Stomach (tissue), 19 donors: ENCODE measurements at places on chromosomes 1 and 21. TPM values are rescaled to one million over a fixed set of nuclear protein-coding genes. Genes with fewer than 3 reads are reported as not detected.

DNA sequence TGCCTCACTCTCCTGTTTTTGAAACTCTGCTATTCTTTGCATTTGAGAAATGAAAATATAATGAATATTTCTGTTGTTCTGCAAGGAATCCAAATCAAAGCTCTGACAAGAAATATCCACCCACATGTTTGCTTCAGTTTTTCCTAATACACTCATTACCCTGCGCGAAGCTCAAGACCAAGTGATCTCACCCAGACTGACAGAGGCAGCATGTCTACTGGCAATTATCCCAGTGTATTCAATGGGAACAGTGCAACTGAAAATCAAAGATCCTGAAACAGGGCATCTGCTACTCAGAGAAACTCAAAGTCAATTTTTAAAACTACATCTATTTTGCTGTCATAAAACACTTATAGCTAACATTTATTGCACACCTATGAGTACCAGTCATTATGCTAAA, 321.0 kb upstream of the LRRC7 start:
- H3K36me3 ChIP-seq = no peaks in the 10 kb centered on the region
- no peaks in the 10 kb centered on the region for H3K27me3 ChIP-seq
- no peak overlapping the region for H3K4me3 ChIP-seq
- no peak for DNase-seq

Gene SLC45A3
- 23.3 TPM for total RNA-seq

Gene OR10Z1
- not detected for total RNA-seq

Gene LCE6A
- total RNA-seq = not detected

DNA sequence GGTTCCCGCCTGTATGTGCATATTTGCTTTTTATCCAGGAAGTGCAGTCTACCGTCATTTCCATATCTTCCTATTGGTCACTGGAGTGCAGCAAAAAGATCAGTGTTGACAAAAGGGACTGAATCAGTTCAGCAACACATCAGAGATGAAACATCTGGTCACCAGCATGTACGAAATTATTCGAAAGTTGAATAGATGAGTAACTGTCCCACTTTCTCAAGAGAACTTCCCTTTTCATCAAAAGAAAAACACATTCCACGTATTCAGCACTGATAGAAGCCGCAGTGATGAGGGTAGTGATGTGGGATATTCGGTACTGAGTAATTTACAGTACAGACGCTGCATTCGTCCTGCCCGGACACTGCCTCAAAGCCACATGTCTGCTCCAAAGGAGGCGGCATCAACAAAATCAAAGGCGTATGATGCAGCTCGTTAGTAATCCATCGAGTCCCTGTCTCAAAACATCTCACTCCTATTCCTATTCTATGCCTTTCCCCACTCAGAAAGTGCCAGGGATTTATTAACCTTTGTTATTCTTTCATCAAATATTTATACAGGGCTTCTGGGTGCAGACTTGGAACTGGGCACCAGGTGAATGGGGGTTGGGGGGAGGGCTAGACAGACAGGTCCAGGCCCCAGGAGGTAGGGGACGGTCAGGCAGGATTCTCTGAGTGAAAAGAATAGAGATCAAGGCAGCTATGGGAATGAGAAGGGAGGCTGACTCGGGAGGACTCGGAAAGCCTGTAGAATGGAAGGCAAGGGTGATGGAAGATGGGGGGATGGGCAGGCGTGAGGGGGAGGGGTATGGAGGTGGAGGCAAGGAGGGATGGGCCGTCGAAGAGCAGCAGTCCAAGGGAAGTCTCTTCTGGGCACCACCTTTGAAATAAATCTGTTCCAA, 79.5 kb upstream of the SLC45A1 start:
- no peak overlapping the region for H3K4me3 ChIP-seq
- DNase-seq = no peak
- H3K4me1 ChIP-seq = peaks cover 17% of the 10 kb centered on the region

Gene PLEKHM2
- total RNA-seq = 27.9 TPM

Gene CZIB
- 31.6 TPM for total RNA-seq

DNA sequence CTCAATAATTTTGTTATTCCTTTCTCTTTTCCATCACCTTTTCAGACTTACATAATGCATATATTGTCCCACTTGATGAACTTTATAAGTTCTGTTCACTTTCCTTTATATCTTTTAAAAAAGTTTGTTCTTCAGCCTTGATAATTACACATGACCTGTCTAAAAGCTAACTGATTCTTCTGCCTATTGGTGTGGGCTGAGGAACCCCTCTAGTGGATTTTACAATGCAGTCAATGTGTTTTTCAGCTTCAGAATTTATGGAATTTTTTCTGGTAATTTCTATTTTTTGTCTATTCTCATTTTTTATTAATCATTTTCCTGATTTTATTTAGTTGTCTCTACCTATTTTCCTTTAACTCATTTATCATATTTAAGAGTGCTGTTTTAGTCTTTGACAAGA, 7.5 kb downstream of the MNDA start:
- no peak overlapping the region for H3K27ac ChIP-seq
- no peaks in the 10 kb centered on the region for H3K4me1 ChIP-seq
- DNase-seq = no peak
- no peaks in the 10 kb centered on the region for H3K27me3 ChIP-seq

GRCh38 chr1:192045131-192045530, 113.1 kb upstream of the RGS18 start:
- H3K36me3 ChIP-seq = no peaks in the 10 kb centered on the region
- no peaks in the 10 kb centered on the region for H3K27me3 ChIP-seq
- no peaks in the 10 kb centered on the region for H3K4me1 ChIP-seq
- no peak overlapping the region for H3K27ac ChIP-seq
- H3K4me3 ChIP-seq = no peak overlapping the region

DNA sequence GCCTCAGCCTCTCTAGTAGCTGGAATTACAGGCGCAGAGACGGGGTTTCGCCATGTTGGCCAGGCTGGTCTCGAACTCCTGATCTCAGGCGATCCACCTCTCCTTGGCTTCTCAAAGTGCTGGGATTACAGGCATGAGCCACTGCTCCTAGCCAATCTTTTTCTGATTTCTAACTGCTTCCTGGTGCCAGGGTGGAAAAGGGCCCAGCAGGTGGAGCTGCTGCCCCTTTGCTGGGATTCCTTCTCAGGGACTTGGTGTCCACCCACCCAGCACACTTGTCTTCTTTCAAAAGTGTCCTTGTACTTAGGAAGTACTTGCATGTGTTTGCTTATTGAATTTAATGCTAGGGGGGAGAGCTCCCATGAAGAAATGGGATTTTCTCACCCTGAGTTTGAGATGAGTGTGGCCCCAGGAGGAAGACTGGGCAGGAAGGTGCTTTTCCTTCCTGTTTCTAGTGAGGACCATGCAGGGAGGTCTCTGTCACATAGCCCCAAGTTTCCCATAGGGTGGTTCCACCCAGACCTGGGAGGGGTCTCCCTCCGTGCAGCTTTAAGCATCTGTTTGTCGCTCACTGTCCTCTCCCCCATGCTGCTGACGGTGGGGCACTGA, 14.2 kb downstream of the UTP11 start:
- no peaks in the 10 kb centered on the region for H3K27me3 ChIP-seq
- peaks cover 51% of the 10 kb centered on the region for H3K36me3 ChIP-seq
- peaks cover 32% of the 10 kb centered on the region for H3K4me1 ChIP-seq
- DNase-seq = peak; percentile 85
- H3K4me3 ChIP-seq = no peak overlapping the region

GRCh38 chr1:153292740-153293479, 19.8 kb downstream of the PGLYRP3 start:
- peaks cover 59% of the 10 kb centered on the region for H3K27me3 ChIP-seq
- H3K27ac ChIP-seq = no peak overlapping the region
- DNase-seq = peak; percentile 10
- H3K36me3 ChIP-seq = no peaks in the 10 kb centered on the region
- no peak overlapping the region for H3K4me3 ChIP-seq

Gene NPHS2
- total RNA-seq = 0.55 TPM

Gene CFAP298
- 0.87 TPM for total RNA-seq

DNA sequence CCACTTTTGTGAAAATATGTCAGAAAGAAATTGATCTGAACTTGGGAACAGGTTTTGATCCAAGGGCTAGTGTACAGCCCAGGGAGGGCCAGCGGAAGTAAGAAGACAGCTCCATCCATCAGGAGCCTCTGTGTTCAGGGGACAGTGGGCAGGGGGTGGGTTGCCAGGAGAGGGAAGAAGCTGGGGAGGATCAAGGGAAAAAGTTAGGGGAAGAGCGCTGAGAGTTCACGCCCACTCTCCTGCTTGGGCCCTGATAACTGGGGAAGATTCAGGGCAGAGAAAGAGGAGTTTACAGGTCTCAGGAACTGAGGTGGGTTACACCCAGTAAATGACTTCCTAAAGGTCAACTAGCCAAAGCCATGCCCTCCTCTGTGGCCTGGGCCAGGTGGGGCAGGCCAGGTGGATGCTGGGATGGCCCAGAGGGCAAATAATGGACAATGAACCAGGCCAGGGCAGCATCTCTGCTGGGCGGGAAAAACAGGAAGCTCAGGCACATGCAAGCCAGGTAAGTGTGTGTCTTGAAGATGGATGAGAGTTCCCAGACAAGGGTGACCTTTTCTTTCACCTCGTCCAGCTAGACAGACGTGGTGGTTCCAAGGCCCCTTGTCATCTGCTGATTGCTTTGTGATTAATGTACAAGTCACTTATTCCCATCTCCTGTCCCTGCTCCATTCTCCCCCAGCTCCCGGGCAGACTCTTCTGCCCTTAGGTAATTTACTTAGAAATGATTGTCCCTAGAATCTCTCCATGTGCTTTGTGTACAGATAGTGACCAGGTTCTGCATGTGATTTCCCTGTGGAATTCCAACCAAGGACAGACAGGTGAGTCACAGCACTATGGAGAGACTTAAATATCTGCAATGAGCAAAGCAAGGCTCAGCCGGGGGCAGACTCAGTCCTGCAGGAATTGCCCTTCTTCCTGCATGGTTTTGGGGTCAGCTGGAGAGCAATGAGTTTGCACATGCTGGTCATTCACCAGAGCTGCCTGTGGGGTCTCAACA, 57.0 kb downstream of the MDM4 start:
- no peaks in the 10 kb centered on the region for H3K27me3 ChIP-seq
- peaks cover 4% of the 10 kb centered on the region for H3K4me1 ChIP-seq
- no peak overlapping the region for H3K27ac ChIP-seq
- no peak for DNase-seq
- H3K4me3 ChIP-seq = no peak overlapping the region

Gene S100A12
- not detected for total RNA-seq

- no peak overlapping the region for H3K27ac ChIP-seq
- no peaks in the 10 kb centered on the region for H3K4me1 ChIP-seq
- H3K36me3 ChIP-seq = no peaks in the 10 kb centered on the region
- no peaks in the 10 kb centered on the region for H3K27me3 ChIP-seq
- no peak overlapping the region for H3K4me3 ChIP-seq
- no peak for DNase-seq
These were observed 520.7 kb upstream of the CAMK1G start for GRCh38 chr1:209062863-209063262.

GRCh38 chr1:162878000-162878596, 17.1 kb upstream of the CCDC190 start:
- peaks cover 13% of the 10 kb centered on the region for H3K4me1 ChIP-seq
- H3K27me3 ChIP-seq = no peaks in the 10 kb centered on the region
- no peak overlapping the region for H3K27ac ChIP-seq
- H3K4me3 ChIP-seq = no peak overlapping the region
- H3K36me3 ChIP-seq = no peaks in the 10 kb centered on the region

GRCh38 chr1:155320661-155321617, at the start of gene RUSC1:
Gene RUSC1, plus strand, starts transcription at chr1:155320894. Its CDS starts 880 bp downstream, at chr1:155321774.
- no peaks in the 10 kb centered on the region for H3K36me3 ChIP-seq
- H3K4me1 ChIP-seq = peaks cover 34% of the 10 kb centered on the region
- H3K27me3 ChIP-seq = no peaks in the 10 kb centered on the region
- DNase-seq = peak; percentile 75
- H3K4me3 ChIP-seq = peak within 1 kb of the TSS; percentile 55
- H3K27ac ChIP-seq = peak within 1 kb of the TSS; percentile 99

DNA sequence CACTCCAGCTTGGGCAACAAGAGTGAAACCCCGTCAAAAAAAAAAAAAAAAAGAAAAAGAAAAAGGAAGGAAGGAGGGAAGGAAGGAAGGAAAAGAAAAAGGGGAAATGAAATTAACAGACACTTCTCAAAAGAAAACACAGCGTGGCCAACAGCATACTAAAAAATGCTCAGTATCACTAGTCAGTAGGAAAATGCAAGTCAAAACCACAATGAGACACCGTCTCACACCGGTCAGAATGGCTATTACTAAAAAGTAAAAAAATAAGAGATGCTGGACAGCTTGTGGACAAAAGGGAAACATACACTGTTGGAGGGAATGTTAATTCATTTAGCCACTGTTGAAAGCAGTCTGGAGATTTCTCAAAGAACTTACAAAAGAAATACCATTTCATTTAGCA, 369.5 kb upstream of the BRINP3 start:
- no peaks in the 10 kb centered on the region for H3K27me3 ChIP-seq
- H3K36me3 ChIP-seq = no peaks in the 10 kb centered on the region
- no peak overlapping the region for H3K4me3 ChIP-seq
- DNase-seq = no peak
- H3K4me1 ChIP-seq = no peaks in the 10 kb centered on the region

DNA sequence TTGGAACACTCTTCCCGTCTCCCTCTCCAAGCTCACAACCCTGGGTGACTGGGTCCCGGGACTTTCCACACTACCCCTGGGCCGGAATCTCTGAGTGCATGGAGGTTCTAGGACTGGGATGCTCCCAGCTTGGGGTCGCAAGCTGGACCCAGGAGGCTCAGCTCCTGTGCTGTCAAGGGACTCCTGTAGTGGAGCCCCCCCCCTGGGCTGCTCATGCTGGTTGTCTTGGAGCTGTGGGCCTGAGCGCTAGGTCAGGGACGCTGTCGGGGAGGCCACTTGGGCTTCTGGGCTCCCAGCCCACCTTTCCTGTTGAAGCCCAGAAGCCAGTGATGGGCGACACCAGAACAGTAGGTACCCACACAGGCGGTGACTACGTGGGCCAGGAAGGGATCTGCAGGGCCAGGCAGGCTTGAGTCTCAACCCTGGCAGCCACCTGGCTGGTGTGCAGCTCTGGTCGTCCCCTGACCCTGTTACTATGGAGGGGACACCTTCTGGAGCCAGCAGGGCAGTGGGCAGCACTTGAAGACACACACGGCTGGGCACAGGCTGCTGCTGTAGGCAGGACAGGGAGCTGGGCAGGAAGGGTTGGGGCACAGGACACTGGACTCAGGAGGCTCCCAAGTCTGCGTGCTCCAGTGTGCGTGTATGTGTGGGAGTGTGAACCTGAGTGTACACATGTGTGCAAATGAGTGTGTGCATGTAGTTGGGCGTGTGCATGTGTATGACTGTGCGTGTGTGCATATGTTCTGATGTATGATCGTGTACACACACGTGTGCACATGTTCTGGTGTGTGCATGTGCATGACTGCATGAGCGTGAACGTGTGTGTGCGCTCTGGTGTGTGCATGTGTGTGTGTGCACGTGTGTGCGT, 3.0 kb downstream of the MMEL1 start:
- no peak overlapping the region for H3K27ac ChIP-seq
- no peaks in the 10 kb centered on the region for H3K4me1 ChIP-seq
- no peak for DNase-seq

GRCh38 chr1:3553166-3553939, 58.0 kb downstream of the MEGF6 start:
- no peaks in the 10 kb centered on the region for H3K36me3 ChIP-seq
- H3K27ac ChIP-seq = no peak overlapping the region
- H3K4me1 ChIP-seq = no peaks in the 10 kb centered on the region
- DNase-seq = no peak
- no peak overlapping the region for H3K4me3 ChIP-seq

Gene FCRL6
- not detected for total RNA-seq

GRCh38 chr1:169491845-169492281, 6.1 kb upstream of the SLC19A2 start:
- H3K4me3 ChIP-seq = no peak overlapping the region
